ENCODE measurements at places on chromosomes 3 and 15. TPM values are rescaled to one million over a fixed set of nuclear protein-coding genes. Genes with fewer than 3 reads are reported as not detected.

GUCA1C gene
- polyA plus RNA-seq: 0.11 TPM

TGM5 gene
- 1.2 TPM for polyA plus RNA-seq

ARGFX gene
- polyA plus RNA-seq: 0.05 TPM

PSTPIP1 gene
- 54.8 TPM for polyA plus RNA-seq

- DNase-seq: no peak
Observed at GRCh38 chr3:121985846-121986245, 36.2 kb downstream of the ILDR1 start.

GRCh38 chr3:197186887-197187588 is 111.4 kb downstream of the DLG1 start:
- DNase-seq: peak; percentile 71

DNA sequence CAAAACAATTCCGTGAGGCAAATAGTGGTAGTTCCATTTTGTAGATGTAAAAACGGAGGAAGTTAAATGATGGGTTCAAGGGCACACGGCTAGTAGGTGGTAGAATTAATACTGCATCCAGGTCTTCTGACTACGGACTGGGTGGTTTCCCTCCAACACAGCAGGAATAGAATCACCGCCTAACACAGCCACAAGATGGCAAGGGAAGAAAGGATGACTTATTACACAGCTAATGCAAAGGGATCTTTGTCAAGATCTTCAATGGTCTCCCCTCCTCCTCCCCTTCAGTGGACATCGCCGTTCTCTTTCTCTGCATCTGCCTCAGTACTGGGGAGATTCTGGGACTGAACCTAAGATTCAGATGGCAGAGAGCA is 524 bp upstream of the TOPBP1 start:
- DNase-seq: peak; percentile 24

- DNase-seq: no peak
Observed at GRCh38 chr3:9136746-9137465, 112.5 kb downstream of the SRGAP3 start.

DNA sequence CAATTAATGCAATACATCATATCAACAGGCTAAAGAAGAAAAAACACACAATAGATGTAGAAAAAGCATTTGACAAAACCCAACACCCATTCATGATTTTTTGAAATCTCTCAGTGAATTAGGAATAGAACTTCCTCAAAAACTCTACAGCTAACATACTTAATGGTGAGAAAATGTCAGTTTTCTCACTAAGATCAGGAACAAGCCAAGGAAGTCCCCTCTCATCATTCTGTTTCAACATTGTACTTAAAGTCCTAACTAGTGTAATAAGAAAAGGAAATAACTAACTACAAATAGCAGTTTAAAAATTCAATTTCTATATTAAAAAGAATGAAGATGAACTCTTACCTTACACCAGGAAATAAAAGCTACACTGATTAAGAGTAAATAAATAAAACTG is 77.8 kb downstream of the DCLK3 start:
- no peak for DNase-seq

DNA sequence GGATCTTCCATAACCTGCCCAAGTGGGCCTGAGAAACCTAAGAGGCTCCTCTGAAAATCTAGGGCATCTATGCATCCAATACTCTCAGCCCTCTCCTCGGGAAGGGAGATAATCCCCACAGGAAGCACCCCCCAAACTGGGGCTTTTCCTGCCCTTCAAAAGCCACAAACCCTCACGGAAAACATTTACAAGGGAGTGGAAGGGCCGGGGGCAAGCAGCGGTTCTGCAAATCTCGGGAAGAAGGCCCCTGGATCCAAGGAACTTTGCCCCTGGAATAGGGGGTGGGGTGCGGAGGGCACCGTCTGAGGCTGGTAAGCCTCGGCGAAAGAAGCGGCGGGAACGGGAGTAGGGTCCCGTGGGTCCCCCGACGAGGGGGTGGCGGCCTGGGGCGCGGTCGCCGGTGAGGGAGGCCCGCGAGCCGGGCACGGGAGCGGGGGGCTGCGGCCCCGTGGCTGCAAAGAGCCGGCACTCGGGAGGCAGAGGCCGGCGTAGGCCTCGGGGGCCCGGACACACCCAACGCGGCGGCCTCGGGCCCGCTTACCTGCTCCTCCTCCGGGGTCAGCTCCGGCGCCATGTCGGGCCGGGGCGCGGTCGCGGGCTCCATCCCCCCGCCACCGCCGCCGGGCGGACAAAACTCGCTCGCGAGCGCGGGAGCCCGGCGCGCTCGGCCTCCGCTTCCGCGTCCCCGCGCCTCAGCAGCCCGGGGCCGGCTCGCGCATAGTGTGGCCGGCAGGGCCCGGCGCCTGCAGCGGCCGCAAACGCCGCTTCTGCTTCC is 755 bp downstream of the PTPN9 start:
- DNase-seq: peak; percentile 26

DNA sequence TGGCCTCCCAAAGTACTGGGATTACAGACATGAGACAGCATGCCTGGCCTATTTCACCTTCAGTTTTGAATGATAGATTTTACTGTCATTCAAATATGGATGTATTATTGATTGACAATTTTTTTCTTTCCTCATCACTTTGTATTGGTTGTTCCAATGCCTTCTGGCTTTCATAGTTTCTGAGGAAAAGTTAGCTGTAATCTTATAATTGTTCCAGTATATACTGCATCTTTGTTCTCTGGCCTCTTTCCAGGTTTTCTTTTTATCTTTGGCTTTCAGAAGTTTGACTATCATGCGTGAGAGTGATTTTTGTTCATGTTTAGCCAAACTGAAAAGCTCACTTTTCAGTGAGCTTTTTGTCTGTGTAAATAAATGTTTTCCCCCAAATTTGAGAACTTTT is 157.1 kb downstream of the RSRC1 start:
- no peak for DNase-seq

DNA sequence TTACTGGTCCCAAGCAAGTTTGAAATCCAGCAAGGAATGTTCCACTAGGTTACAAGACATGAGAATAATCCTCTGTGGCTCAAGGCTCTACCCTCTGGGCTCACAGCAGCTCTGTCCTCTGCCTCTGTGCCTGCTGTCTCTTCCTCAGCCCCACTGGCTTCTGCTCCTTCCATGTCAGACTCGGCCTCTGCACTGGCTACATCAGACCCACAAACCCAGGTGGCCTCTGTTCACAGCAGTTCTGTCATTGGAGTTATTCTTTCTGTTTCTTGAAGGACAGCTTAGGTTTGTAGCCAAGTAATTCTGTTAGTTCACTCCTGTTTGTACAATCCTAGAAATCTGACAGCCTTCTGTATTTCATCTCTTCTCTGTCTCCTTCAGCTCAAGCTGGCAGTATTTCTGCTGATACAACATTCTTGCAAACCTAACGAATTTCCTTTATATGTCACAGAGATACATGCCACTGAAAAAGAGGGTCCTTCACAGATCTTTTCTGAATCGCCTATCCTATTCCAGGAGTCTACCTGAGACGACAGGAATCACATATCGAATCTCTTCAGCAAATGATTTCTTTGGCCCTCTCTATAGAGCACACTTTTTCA is 227.8 kb upstream of the PLSCR5 start:
- DNase-seq: no peak

- no peak for DNase-seq
Observed at GRCh38 chr3:168051531-168052471, 43.9 kb downstream of the GOLIM4 start.

Measured in thymus (tissue), 14 donors.